ENCODE measurements at places on chromosomes 3 and 15.

- peak; percentile 36 for DNase-seq
Observed at GRCh38 chr15:73628976-73629797, 4.0 kb downstream of the NPTN start.

DNA sequence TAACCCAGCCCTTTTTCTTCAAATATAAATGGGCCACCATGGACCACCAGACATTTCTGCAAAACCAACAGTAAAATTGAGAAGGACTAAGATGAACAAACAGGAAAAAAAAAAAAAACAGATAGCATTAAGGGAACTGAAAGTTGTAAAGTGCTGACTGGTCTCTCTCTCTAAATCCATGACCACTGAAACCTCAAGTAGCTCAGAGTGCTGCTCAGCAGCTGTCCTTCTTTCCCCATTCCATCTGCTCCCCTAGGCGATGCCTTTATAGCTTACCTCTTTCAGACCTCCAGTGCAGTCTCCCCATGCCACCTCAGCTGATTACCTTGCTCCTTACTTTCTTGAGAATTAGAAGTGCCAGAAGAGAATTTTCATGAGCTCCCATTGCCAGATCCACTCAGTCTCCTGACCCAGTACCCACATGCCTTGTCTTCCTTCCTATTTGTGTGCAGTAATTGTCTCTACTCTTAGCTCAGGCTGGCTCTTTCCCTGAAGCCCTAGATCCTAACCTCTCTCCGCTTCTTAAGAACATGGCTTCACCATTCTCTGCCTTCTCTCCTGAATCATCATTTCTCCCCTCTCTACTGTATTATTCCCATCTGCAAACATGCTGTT is 23.9 kb upstream of the XIRP1 start:
- DNase-seq: no peak

GRCh38 chr3:4993276-4994143 is 14.3 kb downstream of the BHLHE40 start:
- no peak for DNase-seq

DNA sequence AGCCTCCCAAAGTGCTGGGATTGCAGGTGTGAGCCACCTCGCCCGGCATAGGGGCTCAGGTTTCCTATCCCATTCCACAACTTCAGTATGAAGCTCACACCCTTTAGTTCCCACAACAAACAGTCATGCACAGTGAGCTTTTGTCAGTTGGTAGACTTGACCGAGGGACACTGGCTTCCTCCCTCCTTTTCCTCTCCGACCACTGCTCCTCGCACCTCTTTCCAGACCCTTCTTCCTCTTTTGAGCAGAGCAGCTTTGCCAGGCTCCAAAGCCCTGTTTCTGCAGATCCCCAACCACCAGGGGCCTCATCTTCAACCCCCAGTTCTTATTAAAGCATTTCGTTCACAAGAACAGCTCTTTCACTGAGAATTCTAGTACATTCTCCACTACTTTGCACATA is 12.7 kb upstream of the CILP start:
- DNase-seq: no peak

- DNase-seq: peak; percentile 13
Observed at GRCh38 chr15:37134699-37135131, 34.4 kb upstream of the MEIS2 start.

DNA sequence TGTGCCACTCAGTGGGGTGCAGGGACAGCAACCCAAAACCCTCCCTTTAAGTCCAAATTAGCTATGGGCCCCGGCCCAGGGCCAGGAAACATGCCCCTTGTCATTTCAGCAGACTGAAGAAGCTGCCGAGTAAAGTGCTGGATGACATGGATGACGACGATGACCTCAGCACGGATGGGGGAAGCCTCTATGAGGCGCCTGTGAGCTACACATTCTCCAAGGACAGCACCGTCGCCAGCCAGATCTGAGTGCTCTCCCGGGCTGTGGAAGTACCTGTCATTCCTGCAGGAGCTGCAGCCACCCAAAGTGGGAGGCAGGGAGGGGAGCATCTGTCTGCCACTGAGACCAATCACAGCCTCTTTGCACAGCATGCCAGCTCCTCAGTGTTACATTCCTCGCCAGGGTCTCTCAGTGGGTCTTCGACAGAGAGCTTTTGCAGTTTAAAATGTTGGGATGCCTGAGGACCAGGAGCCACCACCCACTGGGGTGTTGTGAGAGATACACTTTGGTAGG is 44.4 kb upstream of the MYZAP start:
- no peak for DNase-seq

DNA sequence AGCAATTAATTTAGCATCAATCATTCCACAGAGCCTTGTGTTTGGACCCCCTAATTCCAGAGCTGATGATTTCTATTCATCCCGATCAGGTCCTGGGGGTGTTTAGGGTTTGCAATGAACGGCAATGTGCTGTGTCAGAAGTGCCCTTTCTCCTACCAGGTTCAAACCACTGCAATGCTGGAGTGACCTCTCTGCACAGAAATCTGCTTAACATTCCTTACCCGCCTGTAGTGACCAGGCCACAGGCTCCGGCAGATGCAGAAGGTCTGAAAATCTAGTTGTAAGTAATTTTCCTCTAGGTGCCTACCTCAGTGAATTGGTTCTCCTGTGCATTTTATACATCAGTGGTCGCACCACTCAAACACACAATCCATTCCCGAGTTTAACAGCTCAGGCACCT is 725.3 kb upstream of the CFAP20DC start:
- no peak for DNase-seq

GRCh38 chr3:165389064-165389463 is 192.9 kb upstream of the SLITRK3 start:
- DNase-seq: no peak

DNA sequence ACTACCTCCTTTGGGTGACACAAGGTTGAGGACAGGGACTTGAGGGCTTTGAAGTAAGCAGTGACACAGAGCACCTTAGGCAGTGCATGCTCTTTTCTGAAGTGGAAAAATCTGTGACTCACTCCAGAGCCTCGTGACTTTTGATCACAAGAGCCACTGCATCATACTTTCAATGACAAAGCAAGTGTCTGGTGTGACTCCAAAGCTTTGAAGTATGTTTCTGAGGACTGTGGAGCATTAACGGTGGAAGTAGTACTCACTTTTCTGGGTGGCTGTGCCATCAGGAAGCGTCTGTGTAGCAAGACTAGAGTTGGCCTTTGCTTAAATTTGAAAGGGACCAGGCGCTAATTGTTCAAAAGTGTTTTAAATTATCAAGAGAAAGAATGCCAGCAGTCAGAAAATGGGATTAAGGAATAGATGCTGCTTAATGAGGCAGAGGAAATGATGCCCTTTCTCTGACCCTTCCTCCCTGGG is 210.7 kb upstream of the TRIM42 start:
- DNase-seq: no peak

DNA sequence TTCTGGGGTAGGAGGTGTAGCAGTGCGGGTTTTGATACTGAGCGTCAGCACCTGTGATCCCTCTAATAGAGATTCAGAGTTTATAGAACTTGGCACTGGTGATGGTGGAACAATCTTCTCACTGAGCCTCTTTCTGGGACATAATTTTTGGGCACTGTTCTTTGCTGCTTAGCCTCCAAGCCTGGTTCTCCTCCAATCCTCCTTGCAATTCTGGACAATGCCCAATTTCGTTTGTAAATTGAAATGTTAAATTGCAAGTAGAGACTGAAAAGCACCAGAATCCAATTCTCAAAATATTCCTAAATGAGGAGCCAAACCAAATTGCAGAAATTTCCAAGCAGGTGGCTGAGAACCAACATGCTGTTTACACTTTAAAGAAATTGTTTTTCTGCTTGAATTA is 149.8 kb upstream of the ABI3BP start:
- DNase-seq: no peak

DNA sequence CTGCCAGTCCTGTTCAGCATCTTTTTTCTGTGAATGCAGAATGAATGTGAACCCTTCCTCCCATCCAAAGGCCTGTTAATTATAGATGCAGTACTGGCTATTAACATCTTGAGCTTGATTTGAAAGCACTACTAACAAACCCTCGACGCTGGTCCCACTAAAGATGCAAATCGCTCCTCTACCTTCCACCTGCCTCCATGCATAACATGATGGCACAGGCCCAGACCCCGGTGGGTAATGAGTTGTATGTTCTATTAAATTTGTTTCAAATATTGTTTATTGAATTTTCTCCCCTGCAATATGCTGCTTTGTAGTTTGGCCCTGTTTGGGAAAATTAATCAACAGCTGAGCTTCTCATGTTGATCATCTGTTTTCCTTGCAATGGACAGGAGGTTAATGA is 69.3 kb downstream of the RAB11A start:
- DNase-seq: peak; percentile 39

DNA sequence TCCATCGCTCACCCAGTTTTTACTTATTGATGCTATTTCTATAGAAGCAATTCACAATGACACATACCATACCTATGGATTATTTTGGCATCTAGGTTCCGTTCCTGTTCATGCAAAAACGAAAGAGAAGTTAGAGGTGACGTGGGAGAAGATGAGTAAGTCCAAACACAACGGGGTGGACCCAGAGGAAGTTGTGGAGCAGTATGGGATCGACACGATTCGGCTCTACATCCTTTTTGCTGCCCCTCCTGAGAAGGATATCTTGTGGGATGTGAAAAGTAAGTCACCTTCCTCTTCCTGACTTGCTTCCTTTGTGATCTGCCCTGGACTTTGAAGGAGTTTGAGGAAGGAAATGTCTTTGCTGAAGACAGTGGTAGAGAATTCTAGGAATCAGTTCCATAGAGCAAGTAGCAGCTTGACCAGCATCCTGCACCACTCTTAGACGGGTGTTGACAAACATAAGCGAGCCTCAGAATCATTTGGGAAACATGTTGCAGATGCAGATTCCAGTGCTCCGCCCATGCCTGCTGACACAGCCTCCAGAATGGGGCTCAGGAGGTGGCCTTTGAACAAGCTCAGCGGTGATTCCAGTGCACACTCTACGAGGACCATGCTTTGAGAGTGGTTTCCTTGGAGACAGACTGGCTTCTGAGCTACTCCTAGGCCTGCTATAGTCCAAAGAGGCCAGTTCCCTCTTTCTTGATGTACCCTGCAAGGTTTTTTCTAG is 78.4 kb upstream of the LIMD1 start:
- DNase-seq: no peak

- no peak for DNase-seq
Observed at GRCh38 chr3:64859625-64860535, 172.1 kb upstream of the ADAMTS9 start.

DNA sequence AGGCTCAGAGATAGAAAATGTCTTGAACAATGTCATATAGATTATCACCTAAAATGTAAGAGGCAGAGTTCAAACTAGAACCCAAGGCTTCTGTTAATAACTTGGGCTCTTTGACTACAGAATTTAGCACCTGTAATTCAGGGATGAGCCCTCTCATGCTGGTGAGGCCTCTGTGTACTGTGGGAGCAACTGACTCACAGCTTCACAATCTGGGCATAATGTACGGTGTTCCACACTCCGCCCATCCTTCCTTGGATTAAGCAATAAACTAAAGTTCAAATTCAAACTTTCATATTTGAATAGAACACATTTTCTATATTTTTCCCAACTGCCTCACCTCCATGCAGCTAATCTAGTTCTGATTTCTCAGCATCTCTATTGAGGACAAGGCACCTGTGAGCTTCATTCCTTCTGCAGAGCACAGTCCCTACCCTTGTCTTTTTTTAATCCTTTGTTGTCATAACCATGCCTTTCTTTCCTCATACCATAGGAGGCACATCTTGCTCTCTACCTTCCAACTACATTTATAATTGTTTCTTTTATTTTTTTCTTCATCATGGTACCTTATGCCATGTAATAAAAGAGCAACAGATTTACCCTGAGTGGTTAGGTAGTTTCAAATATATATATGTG is 392.1 kb downstream of the NLGN1 start:
- DNase-seq: no peak

- DNase-seq: no peak
Observed at GRCh38 chr3:67906261-67906660, 251.8 kb upstream of the SUCLG2 start.

- DNase-seq: no peak
Observed at GRCh38 chr15:96768435-96768789, 437.9 kb downstream of the NR2F2 start.

DNA sequence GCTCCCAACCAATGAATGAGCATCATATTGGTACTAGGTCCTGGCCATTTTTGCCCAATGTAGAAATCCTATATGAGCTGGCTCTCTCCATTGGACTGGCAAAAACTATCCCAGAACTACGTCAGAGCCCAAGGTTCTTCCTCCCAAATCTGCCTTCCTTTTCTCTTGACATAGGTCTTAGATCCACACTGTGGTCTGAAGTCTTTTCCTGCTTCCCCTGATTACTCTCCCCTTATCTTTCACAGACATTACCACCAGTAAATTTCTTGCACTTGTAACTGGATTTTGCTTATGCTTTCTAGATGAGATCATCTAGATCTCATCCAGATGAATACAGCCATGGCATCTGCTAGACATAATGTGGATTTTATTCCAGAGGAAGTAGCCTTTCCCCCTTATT is 141.2 kb upstream of the GADL1 start:
- no peak for DNase-seq

- DNase-seq: no peak
Observed at GRCh38 chr15:84872009-84872910, 12.2 kb upstream of the SLC28A1 start.

- no peak for DNase-seq
Observed at GRCh38 chr15:88624156-88624970, 3.2 kb downstream of the AEN start.

GRCh38 chr3:122646146-122646988 is 34.3 kb upstream of the PARP14 start:
- DNase-seq: no peak

DNA sequence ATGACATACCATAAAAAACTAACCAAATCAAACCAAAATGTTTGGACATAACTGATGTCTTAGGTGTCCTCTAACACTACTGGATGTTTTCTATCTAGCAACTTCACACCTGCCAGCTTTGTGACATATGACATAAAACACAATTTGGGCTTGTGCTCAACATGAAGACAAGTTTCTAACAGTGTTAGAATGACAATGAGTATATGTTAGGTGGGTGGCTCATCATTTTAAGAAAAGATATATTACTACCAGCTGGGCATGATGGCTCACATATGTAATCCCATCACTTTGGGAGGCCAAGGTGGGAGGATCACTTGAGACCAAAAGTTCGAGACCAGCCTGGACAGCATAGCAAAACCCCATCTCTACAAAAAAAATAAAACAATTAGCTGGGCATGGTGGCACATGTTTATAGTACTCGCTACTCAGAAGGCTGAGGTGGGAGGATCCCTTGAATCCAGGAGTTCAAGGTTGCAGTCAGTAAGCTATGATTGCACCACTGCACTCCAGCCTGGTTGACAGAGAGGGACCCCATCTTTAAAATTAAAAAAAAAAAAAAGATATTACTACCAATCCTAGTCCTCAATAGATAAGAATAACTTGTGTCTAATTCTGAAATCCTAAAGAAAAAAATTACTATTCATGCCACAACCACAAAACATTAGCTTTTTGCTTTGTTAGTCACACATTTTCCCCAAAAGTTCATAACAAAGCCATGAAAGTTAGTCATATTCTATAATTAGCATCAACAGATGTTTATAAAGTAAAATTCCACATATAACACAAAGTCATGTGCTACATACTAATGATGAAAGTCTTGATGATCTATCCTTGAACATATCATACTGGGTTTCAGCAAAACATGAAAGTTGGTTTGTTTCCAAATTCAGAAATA is 59.9 kb downstream of the LRRFIP2 start:
- no peak for DNase-seq

GRCh38 chr3:24242012-24242698 is 252.5 kb downstream of the THRB start:
- no peak for DNase-seq

GRCh38 chr3:126720596-126720995 is 16.6 kb downstream of the CHCHD6 start:
- no peak for DNase-seq

All from NCI-H1436 (cell line).